NCI-H226 (cell line): ENCODE measurements at places on chromosomes 12 and 14.

- no peak for DNase-seq
These were observed 255.7 kb upstream of the TMPO start for GRCh38 chr12:98259693-98260092.

DNA sequence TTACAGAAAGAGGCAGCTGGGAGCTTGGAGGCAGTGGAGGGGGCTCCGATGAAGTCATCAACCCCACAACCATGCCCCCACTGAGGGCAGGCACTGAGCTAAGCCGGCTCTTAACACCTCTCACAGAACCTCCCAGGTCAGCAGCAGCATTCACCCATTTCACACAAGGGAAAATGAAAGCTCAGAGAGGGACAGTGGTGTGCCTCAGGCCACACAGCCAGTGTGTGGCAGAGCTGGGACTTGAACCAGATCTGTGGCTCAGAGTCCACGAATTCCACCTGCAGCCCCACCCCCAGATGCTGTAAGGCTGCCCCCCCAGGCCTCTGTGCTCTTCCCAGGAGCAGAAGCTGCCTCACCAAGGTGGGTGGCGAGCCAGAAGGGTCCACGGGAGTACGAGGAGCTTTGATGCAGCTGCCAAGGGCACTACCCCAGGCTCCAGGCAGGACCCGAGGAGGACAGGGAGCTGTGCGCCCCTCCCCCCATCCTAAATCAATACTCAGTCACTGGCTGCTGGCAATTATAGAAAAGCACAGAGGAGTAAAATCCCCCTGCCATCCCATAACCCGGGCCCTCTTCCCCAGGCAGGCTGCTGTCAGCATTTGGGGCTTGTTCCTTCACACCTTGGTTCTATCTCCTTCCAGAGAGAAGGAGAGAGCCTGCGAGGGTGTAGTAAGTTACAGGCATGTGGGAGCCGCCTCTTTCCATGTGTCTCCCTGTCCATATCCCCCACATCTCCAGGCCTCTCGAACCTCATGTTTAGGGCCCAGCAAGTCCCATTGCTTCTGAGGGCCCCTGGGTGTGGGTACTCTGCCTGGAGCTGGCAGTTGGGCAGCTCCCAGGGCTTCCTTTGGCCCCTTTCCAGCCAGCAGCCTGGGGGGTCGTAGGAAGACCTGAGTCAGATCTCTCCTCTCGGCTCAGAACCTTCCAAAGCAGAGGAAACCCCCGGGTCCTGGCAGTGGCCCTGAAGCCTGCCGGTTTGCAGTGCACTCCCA lies 47.6 kb downstream of the FAM222A start:
- DNase-seq, result no peak

DNA sequence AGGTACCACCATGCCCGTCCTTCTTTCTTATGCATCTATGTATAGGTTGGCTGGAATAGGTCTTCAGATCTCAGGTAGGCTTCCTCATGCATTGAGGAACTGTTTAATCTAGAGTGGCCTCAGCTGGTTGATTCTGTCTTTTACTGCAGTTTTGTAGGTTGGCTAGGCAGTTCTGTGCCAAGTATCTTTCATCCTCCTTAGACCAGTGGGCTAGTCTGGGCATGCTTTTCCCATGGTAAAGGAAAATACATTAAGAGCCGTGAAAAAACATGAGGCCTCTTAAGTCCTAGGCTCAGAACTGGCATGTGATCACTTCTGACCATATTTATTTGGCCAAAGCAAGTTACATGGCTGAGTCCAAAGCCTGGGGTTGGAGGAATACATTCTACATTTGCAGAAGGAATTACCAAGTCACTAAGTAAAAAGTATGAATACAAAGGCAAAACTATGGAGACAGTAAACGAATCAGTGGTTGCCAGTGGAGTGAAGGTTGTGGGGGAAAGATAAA lies 137.3 kb downstream of the WIF1 start:
- no peak for DNase-seq

- DNase-seq, result no peak
These were observed 1.9 kb downstream of the TEAD4 start for GRCh38 chr12:2960996-2961616.

DNA sequence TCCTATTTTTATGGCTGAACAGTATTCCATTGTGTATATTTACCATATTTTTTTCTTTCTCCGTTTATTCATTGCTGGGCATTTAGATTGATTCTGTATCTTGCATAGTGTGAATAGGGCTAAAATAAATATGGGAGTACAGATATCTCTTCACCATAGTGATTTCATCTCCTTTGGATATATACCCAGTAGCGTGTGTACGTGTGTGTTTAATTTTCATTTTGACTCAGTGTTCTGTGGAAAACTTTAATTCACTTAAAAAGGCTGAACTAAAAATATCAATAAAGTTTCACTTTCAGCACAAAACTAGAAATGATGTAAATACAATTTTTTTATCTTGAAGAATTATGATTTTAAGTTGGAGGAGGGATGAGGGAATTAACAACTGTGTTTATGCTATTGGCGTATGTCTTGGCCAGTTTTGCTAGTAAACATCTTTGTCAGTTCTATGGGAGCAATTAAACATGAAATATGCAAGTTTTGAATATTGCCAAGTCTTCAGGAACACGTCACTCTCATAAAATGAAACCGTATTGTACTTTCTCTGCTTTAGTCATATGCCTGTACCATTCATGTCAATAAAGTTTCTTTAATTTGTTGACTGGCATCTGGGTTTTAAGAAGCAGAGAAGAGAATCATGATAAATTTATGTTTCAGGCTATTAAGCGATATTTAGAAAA lies 99.8 kb downstream of the PTGER2 start:
- no peak for DNase-seq

GRCh38 chr12:913919-914698 lies 35.4 kb downstream of the RAD52 start:
- DNase-seq, result peak; percentile 70

- DNase-seq, result no peak
These were observed 3.4 kb upstream of the ATP2A2 start for GRCh38 chr12:110277530-110278254.

DNA sequence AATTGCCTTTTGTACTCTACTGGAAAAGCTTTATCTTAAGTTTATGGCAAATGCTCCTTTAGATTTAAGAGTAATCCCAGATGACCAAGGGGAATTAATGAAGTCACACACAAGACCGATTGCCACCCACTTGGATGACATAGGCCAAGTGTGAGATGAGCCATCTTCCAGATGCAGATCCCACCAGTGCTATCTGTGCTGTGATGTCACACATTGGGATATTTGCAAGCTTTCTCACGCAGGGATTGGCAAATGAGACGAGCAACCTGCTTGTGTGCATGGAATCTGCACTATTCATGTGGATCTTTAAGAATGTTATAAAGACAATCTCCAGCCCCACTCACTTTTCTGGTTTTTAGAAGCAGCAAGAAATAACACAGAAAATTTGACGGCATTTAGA lies 602.1 kb upstream of the TMEM132C start:
- no peak for DNase-seq

GRCh38 chr14:63752449-63753169 lies 24.7 kb upstream of the SGPP1 start:
- peak; percentile 73 for DNase-seq

DNA sequence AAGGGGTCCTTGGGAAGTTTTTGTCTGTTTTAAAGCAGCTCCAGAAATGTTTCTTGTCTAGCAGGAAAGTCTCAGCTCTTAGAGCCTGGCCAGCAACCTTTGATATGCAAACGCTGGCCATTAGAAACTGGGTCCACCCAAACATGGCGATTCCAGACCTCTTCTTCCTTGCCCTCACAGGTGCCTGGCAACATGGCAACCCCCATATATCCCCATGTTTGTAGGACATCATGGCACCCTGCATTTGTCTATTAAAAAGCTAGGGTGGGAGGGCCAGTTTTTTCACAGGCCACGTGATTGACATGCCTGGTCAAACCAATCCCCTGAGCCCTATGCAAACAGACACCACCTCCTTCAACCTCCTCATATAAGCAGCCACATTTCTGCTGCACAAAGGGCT lies 848.7 kb upstream of the FOXG1 start:
- no peak for DNase-seq

DNA sequence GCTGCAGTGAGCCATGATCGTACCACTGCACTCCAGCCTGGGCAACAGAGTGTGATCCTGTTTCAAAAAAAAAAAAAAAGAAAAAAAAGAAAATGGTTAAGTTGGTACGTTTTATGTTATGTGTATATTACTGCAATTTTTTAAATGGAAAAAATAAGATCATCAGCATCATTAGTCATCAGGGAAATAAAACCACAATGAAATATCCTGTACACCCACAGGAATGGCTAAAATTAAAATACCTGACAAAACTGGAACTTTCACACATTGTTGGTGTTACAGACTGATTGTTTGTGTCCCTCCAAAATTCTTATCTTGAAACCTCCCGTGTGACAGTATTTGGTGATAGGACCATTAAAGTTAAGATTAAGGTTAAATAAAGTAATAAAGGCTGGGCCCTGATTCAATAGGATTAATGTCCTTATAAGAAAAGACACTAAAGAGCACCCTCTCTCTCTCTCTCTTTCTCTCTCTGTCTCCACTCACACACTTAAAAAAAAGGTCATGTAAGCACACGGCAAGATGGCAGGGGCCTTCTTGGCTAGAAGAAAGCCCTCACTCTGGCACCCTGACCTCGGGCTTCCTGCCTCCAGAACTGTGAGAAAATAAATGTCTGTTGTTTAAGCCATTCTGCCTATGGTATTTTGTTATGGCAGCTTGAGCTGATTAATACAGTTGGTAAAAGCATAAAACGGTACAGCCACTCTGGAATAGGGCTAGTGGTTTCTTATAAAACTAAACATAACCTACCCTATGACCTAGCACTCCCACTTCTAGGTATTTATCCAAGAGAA lies 48.3 kb upstream of the ZFP36L1 start:
- DNase-seq, result no peak

DNA sequence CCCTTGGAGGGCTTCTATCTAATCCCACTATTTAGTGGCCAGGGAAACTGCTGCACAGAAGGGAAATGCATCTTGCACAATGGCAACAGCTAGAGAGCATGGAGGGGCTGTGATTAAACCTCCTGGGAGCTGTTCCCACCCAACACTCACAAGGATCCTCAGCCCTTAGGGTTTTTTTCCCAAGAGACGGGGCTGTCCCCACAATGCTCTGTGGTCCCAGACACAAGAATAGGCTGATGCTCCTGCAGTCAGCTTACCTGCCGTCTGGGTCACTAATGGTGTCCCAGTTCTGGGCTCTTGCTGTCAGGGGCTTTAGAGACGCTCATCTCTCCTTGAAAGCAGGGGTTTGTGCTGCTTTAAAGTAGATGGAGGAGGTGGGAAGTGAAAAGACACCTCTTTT lies 4.6 kb downstream of the SERPINA1 start:
- no peak for DNase-seq
